ENCODE measurements at places on chromosomes 13 and 19.

- DNase-seq, result no peak
These were observed 23.3 kb downstream of the MIPEP start for GRCh38 chr13:23865906-23866305.

GRCh38 chr13:103466761-103467160 is 400.5 kb upstream of the SLC10A2 start:
- DNase-seq, result no peak

DNA sequence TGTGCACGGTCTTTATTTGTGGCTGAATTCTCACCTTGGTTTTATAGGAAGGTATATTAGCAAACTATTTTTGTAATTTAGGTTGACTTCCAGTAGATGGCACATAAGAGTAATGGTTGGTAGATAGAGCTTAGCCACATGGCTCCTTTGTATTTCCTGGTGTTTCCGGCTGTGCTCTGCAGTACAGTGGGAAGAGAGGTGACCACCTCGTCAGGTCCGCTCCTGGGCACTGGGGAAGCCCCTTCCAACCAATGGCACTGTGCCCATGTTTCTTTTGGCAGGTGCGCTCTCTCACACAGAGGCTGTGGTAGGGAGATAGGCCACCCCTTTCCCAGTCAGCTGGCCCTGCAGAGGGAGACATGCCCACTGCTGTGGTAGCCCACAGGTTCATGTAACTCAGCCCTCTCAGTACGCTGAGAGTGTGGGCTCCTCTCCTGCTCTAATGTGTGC is 74.3 kb upstream of the ATP12A start:
- no peak for DNase-seq

- no peak for DNase-seq
These were observed 2.2 kb upstream of the SCN1B start for GRCh38 chr19:35027851-35028599.

DNA sequence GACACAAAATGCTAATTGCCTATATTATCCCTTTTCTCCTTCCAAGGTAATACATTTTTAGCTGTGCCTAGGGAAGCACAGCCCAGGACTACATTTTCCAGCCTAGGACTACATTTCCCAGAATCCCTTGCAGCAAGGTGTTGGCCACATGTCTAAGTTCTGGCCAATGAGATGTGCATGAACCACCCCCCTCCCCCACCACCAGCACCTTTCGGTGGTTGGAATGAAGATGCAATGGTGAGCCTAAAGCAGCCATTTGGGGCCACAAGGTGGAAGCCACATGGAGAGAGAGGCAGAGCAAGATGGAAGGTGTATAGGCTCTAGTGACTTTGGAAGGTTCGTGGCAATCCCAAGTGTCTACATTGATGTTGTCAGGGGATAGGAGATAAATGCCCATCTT is 16.2 kb downstream of the UNC13A start:
- DNase-seq, result no peak

DNA sequence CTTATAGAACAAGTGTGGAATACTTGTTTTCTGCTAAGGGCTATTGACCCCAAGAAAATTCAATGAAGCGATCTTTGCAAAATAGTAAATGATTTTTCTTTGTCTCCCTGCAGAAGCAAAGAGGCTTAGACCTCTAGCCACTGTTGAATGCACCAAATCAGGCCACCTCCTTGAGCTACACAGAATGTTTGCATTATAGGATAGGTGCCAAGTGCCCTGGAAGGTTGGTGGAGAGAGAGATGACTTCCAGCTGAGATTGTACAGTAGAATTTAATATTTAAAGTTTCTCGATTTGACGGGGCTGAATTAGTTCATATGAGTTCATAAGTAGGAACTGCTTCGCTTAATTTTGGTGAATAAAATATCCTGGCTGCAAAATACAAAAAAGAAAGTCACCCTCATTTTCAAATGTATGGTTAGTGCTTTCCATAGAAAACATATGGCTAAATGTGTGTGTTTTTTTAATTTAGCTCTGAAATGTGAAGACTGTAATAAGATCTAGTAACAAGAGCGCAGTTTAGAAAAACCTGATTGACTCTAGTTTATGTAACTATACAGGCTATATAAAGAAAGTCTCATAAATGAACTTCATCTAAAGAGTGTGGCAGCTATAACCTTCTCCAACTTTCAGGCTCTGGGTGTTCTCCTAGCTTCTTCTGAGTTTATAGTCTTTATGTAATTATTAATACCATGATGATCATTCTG is 41.6 kb downstream of the LRCH1 start:
- DNase-seq, result no peak
